ENCODE measurements at places on chromosomes 5 and 9.

DNA sequence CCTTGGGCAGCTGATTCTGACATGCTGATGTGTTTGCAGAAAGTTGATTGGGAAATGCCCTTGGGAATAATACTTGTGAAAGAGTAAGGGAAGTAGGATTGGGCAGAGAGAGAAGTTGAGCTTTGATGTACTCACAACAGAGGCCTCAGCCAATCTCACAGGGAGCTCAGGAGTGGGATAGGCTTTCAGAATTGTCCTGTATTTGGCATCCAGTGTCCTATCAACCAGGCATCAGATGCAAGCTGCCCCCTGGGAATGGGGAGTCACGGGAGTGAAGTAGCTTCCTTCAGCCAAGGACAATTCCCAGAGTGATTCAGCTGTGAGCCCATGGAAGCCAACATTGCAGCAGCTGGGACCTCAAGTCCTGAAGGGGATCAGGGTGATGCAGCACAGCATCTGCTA, 39.6 kb downstream of the DMAC1 start:
- DNase-seq = no peak

- DNase-seq = no peak
Observed at GRCh38 chr5:6615034-6615815, 17.6 kb downstream of the NSUN2 start.

DNA sequence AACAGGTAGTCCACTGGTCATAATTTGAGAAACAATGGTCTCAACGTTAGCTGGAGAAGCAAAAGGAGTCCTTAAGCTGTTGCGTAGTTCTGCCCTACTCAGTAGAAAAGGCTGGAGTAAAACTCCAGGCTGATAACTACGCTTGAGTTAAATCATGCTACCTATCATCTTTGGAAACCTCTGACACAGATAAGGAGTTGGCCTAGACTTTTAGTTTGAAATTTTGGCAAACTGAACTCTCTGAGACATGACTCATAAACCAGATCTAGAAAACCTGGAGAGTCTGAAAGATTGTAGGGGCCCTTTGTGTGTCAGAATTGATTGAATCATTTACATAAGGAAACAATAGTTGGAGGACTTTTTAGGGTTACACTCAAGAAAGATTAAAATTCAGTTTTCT, 26.3 kb downstream of the NMUR2 start:
- no peak for DNase-seq

- DNase-seq = peak; percentile 11
Observed at GRCh38 chr9:122797316-122798063, 2.4 kb upstream of the OR1K1 start.

DNA sequence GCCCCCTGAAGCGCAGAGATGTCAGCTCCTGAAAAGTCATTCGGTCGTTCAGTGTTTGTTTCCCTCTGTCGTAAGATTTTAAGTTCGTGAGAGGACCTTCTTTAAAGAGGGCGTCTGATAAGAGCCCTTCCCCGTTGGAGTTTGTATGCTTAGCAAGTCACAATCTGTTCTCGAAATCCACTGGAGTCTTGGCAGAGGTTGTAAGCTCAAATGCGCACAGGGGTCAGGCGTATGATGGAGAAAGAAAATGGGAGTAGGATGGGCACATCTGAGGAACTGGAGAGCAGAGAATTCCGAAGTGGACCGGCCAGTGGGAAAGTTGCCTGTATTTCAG, 710 bp downstream of the HSD17B4 start:
- peak; percentile 66 for DNase-seq

DNA sequence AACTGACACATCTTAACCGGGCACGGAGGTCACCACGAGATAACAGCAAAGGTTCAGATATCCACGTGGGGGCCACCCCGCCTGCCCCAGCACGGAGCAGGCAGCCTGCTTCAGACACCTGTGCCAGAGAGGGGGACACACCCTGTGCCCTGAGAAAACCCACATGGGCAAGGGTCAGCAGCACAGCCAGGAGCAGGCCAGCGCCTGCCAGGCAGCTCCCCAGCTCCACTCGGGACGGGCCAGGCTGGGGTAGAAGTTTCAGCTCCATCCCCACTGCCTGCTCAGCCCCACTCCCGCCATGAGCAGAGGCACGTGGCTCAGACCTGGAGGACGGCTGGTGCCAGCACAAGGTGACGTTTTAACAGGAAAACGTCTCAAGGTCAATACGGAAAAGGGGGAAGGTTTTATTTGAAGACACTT, 22.2 kb downstream of the SLC12A7 start:
- DNase-seq = no peak

DNA sequence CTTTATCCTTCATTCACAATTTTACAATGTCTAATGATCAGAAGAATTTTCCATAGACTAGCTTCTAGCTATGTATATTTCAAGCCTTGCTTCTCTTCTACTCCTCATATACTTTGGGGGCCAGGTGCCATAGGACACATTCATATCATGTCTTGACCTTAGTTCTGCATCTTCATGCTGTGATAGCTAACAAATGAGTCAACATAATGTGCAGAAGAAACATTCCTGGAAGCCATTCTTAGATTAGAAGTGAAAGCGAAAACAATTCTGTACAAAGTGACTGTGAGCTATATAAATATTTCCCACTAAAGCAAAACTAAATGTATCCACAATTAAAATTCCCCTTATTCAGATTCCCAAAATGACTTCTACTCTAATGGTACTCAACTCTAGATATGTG, 320.2 kb upstream of the NREP start:
- DNase-seq = no peak

GRCh38 chr9:125513668-125514413, 193.2 kb downstream of the MAPKAP1 start:
- no peak for DNase-seq

GRCh38 chr9:105393576-105394344, 54.1 kb upstream of the FSD1L start:
- DNase-seq = no peak

- DNase-seq = no peak
Observed at GRCh38 chr5:172106511-172107356, 81.3 kb downstream of the STK10 start.

- DNase-seq = no peak
Observed at GRCh38 chr5:43565043-43565442, 8.2 kb upstream of the PAIP1 start.

GRCh38 chr5:78235289-78235688, 59.2 kb downstream of the AP3B1 start:
- no peak for DNase-seq

DNA sequence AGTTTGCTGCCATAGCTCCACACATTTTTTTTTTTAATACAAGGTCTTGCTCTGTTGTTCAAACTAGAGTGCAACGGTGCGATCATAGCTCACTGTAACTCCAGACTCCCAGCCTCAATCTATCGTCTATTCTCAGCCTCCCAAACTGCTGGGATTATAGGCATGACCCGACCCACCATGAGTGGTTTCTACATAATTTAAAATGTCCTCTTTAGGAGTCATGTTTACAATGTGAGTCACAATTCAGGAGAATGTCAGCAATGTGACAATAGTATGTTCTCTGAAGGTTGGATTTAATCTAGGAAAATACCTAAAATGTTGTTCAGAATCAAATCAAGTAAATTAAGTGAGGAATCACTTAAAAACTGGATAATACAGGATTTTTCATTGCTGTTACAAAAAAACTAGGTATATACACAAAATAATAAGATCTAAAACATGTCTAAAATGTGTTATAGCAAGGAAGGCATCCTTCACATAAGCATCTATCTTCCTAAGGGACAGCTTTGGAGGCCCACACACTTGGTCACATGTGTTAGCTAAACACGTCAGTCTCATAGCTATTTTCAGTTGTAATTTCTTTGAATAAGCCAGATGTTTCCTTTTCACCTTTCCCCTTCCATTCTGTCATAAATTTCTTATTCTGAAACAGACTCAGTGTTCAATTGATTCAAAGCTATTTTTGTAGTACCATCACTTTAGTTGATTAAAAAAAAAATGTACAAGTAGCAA, 30.0 kb upstream of the ELAVL2 start:
- DNase-seq = no peak

GRCh38 chr5:73242735-73243134, 69.7 kb downstream of the TMEM174 start:
- DNase-seq = no peak

DNA sequence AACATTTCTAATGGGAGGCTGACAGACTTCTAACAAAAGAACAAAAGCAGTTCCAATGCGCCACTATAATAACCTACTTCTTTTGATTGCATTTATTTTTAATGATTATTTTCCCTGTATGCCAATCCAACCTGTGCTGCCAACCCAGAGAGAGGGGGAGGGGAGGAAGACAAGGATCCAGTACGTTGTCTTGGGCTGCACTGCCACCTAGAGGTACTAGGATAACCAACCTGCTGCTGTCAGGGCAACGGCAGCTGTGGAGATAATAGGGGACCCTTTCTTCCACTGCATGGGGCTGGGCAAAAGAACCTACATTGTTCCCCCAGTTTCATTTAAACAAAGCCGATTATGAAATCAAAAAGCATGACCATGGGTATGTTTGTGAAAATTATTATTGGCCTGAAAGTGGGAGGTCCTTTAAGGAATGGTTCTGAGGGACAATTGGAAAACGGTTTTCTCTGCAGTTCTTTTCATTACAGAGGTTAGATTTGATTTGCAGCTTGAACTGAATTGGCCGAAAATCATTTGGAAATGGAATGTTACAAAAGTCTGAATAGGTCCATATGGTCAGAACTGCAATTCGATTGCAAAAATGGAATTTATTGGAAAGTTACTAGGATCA, 101.3 kb downstream of the RASEF start:
- no peak for DNase-seq

DNA sequence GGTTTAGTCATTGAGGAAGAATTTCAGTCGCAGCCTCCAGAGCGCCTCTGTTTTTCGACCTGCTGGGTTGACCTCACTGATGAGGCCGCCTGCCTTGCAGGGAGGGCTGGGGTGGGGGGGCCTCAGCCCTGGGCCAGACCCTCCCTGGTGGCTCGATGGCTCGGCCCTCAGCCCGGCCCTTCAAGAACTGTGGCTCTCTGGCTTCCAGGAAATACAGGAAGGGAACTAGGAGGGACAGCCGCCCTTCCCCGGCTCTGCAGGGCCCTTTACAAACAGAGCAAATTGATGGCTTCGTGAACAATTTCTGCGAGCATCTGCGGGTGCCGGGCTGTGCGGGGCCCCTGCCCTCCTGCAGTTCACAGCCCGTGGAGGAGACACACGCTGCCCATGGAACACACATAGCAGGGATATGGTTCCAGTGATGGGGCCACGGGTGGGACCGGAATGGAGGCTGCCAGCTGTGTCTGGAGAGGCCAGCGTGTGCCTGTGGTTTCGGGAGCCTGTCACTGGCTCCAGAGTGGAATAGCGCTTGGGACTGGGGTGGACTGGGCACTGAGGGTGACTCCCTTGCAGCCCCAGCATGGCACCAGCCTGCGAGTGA, 39.6 kb downstream of the COL5A1 start:
- DNase-seq = no peak

DNA sequence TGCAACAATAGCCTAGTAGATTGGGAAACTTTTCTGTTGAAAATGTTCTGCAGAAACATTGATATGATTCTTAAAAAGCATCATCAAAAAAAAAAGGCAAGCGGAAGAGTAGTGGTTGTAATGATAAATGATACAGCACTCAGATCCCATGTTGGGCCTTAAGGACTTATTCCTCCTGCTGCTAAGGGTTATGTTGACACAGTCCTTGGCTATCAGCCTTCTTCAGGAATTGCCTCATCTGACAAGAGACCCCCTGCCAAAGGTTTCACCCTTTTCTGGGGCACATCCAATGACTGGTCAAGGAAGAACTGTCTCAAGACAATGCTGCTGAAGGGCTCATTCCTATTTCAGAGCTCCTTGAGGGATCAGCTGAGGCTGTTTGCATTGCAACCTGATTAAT, 44.3 kb upstream of the MAMDC2 start:
- DNase-seq = no peak

- no peak for DNase-seq
Observed at GRCh38 chr9:89352874-89353649, 34.8 kb downstream of the SECISBP2 start.

DNA sequence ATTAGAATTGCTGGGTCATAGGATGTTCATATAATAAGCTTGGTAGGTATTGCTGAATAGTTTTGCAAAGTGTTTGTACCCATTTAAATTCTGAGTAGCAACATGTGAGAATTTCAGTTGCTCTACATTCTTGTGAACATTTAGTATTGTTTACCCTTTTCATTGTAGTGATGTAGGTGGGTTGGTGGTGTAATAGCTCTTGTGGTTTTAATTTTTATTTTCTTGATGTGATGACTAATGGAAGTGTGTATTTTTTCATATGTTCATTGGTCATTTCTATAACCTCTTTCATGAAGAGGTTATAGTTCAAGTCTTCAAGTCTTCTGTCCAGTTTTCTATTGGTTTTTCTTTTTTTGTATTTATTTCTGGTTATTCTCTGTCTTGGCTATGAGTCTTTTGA, 34.4 kb downstream of the RASA1 start:
- DNase-seq = no peak

GRCh38 chr5:34749431-34749873, 89.5 kb upstream of the TTC23L start:
- DNase-seq = no peak

DNA sequence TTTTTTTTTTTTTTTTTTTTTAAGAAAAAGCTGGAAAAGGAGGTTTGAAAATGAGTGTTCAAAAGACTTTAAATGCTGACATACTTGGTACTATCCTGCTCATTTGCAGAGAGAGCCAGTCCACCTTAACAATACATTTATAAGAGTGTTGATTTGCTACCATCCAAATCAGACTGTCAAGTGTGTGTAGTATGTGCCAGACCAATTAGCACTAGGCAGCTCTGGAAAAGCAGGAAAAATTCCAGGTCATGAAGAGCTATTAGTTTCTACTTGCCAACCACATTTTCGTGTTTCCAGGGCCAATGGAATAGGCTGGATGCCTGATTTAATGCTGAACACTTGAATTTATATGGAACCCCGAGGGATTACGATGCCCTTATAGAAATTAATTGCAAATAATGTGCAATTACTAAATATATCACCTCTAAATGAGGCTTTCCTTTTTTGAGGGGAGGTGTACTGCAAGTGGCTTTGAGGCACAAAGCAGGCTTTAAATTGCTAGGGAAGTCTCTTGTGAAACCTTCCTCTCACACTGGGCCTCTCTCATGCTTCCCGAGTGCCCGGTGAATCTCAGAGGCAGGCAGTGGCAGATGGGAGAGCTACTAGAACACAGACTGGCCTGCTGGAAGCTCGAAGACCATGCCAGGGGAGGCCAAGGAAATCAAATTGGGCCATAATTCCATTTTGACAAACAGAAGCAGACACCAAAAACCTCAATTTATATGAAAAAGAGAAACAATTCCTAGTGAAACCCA, 178.7 kb downstream of the PPP2R2B start:
- no peak for DNase-seq

DNA sequence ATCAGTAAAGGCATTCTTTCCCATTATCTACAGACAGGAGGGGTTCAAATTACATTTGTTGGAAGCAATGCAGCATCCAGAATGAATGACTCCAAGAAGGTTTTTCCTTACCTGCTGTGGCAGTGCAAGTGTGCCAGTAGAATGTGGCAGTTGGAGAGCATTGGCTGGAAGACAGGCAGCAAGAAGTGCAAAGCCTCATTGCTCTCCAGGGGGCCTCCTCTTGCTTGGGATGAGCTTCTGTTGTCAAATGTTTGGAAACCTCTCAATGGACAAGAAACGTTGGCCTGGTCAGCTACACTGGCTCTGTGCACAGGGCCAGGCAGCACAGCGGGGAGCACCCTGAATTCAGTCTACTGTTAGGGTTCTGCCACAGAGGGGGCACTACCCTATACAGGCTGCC, 226.6 kb downstream of the ADCY2 start:
- no peak for DNase-seq
